Fibroblast of skin of scalp (primary cell): ENCODE measurements at places on chromosomes 4 and X.

DNA sequence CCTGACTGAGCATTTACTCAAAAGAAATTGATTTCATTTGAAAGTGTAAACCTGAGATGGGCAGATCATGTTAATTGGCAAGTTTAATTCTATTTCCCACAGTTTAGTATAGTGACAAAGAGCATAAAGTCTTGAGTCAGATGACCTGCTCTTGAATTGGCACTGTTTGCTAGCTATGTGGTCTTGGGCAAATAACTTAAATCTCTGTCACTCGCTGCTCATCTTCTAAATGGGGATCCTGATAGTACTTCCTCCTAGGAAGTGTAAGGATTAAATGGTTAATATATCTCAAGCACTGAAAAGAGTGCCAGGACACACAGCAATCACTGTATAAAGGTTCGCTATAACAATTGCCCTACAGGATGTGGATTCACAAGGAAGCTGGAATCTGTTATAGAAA lies 242.8 kb upstream of the JADE1 start:
- DNase-seq = peak; percentile 69

- no peak for DNase-seq
These were observed 35.5 kb downstream of the TBC1D9 start for GRCh38 chr4:140720387-140721304.

GRCh38 chr4:97507587-97508245 lies 635.6 kb downstream of the STPG2 start:
- no peak for DNase-seq

DNA sequence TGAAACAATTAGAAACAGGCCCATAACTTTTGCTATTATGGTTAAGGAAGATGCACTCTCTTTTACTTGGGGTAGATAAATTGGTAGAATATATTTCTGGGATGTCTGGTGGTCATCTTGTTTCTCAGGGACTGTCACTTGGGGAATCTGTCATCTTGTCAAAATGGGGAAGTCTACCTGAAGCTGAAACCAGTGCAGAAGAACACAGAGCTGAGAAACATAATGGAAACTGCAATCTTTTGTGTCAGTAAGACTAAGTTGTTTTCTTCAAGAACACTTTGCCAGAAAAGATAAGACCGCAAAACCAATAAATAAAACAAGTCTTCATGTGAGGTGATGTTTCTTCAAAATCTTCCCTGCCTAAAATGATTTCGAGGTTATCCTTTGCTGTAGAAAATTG lies 92.0 kb downstream of the NAA11 start:
- DNase-seq = no peak

- DNase-seq = no peak
These were observed 250.0 kb downstream of the GPAT3 start for GRCh38 chr4:83785891-83786290.

GRCh38 chr4:141077611-141078225 lies 55.6 kb downstream of the RNF150 start:
- peak; percentile 26 for DNase-seq

DNA sequence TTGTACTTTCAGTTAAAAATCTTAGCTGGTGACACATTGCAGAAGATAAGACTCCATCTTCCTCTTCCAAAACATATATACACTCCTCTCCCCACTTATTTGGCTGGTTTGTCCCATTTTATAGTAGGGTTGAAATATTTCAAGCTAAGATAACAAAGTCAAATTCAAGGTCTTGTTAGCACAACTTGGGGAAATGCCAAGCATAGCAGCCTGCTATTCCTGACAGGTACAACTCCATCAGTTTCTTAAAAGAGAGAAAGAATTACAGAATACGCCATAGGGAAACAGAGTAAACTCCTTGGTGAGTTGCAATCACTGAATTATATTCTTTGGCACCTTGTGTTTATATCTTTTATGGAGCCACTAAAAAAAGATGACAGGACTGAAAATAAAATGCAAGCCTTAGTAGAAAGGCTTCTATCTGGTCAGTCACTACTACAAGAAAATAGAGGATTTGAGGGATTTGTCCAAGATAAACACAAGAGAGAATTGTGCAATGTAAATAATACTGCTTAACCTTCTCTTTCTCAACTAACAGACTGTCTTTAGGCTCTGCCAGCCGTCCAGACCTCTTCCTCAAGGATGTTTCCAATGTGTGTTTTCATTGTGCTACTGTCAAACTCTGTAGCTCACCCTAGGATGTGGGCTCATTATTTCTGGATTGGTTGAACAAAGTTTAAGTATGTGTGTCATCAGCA lies 170.3 kb downstream of the VEGFC start:
- peak; percentile 34 for DNase-seq

DNA sequence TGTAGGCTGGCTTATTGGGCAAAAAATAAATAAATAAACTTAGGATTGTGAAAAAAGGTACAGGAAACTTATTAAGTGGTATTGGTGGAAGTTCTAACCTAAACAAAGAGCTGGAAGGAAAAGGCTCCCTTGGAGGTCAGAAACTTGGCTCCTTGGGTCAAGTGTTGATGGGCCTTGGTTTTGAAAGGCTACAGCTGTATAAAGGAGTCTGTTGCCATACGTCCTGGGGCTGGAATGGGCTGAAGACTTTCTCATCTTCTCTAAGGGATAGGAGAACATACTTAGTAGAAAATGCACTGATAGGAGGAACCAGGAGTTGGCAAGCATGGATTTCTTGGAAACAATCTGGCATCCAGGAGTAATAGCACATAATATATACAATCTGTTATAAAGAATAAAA lies 56.6 kb downstream of the PDLIM5 start:
- DNase-seq = no peak

DNA sequence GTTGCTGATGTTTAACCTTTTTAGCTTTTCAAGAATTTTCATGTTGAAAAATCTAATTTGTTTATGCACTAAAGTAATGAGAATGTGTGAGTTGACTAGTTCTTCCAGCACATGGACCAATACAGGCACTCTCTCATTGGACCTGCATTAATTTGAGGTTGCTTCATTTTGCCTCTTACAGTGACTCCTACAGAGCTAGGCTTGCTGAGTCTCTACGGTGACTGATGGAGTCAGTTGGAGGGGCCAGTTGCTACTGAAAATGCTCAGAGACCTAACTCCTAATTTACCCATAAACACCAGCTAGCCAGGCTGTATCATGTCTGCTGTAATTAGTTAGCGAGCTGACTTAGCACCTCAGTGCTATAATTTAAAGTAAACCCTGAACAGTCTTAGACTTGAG lies 10.9 kb downstream of the MTHFD2L start:
- no peak for DNase-seq

DNA sequence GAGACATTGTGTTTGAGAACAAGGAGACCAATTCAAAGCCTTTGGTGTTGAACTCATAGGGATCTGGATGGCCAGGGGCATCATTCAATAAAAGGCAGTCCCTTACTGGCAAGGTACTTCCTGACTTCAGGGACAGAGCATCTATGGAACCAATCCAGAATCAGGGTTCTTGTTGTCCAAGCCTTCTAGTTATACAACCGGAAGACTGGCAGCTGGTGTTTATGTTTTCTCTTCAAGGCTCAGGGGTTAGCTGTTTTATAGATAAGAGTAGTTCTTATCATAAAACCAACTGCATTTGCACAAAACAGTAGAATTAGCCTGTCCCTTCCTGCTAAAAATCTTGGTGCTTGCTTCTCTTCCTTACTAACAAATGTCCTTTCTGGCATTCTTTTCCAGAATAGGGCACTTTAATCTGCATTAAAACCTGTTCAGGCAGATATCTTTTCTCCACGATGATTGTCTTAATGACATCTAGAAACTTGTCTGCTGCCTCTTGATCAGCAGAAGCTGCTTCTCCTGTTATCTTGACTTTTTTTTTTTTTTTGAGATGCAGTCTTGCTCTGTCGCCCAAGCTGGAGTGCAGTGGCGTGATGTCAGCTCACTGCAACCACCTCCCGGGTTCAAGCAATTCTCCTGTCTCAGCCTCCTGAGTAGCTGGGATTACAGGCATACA lies 38.4 kb upstream of the ARHGEF6 start:
- DNase-seq = no peak

GRCh38 chr4:15396157-15396800 lies 31.6 kb upstream of the C1QTNF7 start:
- peak; percentile 62 for DNase-seq

- no peak for DNase-seq
These were observed 35.1 kb upstream of the BRS3 start for GRCh38 chrX:136452614-136453013.

DNA sequence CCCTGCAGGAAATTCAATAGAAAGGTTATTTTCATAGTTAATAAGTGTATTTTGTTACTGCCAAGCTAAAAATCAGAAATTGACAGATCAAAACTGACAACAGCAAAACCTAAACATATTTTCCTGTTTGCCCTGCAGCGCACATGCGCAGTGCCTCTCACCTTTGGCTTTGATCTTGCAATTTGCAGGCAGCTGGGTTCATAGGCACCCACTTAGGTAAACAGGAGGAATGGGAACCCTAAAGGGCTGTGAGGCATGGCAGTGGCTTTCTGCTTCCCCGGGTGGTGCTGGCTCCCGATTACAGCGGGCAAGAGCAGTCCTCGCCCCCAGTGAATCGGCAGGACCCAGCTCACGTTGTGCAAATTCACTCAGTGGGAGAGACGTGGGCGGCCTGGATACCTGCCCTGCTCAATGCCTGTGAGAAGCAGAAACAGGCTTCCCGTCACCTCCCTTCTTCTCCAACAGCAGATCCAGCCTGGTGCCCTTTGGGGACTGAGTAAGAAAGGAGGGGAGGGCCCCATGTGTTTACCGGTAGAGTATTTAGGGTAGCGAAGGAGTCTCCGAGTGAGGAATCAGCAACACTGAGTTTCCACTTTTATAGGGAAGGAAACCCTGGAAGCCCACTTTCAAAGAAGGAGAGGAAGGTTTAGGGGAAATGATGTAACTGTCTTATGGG lies 25.7 kb downstream of the CCKAR start:
- DNase-seq = no peak

DNA sequence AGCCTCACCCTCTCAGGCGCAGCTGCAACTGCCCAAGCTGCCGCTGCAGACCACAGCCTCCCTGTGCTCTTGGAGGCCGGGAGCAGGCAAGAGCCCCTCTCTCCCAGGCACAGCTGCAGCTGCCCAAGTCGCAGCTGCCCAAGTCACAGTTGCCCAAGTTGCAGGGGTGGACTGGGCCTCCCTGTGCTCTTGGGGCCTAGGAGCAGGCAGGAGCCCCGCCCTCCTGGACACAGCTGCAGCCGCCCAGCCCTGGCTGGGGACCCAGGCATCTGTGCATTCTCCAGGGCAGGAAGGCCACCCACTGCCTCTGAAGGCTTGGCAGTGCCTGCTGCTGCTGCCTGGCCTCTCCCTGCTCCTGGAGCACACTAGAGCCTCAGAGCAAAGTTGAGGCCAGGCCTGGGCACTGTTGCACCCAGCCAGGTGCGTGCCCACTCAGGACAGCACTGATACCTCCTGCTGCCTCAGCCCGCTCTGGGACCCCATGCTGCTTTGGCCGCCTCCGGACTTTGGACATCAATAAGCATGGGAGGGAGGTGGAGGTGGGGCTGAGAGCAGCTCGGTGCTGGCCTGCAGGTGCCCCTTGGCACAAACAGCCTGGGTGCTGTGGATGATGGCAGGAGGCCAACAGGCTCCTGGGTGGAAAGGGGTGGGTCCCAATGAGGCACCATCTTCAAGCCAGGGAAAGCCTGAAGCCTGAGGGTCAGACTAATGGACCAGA lies 247.5 kb downstream of the PDGFC start:
- DNase-seq = no peak

DNA sequence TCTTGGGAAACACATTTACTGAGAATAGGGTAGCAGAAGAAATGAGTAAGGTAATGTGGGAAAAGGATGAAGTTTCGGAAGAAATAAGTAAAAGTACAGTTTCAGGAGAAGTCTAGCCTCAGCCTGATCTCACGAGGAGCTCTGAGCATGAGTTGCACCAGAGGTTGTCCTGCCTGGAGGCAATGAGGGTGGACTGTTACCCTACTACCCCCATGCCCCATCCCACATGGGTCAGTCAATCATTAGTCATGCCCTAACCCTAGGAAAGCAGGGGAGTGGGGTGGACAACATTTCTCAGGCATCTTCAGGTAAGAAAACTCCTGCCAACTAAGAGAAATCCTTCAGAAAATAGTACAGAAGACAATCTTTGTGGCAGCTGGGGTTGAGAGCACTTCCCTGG lies 35.1 kb downstream of the HS3ST1 start:
- DNase-seq = no peak

DNA sequence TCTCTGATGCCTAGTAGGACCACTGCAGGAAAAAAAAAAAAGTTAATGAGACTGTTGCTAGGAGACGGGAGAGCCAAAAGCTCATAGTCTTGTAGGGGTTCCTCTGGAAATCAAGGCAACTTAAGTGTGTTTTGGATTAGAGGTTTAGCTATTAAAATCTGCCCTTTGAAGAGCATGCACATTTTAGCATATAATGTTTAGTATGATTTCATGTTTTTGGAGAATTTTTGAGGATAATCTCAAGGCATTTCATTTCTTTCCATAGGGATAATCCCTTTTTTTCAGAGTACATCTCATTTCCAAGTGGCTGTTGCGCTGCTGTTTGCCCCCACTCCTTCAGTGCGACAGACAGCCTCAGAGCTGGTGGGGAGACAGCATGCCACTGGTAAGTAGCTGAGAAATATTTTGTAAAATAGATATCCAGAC lies at the start of gene LINC00632:
TSS of gene LINC00632 (plus strand) at position 339 of the 426 bp plus-strand sequence.
- DNase-seq = no peak

DNA sequence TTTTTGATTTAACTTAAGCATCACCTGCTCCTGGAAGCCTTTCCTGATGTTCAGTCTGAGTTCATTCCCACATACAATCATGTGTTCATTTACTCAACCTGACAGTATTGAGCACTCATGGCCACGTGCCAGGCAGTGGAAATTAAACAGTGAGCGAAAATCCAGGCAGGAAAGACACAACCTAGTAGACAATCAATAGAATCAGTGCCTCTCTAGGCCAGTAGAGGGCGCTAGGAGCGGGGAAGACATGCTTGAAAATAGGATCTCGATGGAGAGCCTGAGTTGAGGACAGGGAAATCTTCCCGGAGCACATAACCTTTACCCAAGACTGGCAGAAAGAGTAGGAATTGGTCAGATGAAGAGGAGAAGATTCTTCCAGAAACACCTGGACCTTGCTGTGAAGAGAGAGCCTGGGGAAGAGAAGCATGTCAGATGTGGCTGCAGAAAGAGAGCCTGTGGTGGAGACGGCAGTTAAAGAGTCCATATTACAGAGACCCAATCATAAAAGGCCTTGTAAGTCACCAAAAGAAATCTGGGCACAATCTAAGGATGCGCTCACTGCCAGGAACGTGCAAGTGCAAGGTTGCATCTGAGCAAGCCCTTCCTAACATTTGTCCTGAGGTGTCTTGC lies 103.5 kb downstream of the LDB2 start:
- peak; percentile 70 for DNase-seq

- DNase-seq = no peak
These were observed 517.1 kb downstream of the PCDH7 start for GRCh38 chr4:31237233-31237632.

- DNase-seq = no peak
These were observed 1.7 kb downstream of the PDE5A start for GRCh38 chr4:119626943-119627266.

GRCh38 chrX:83845397-83845796 lies 15.5 kb upstream of the CYLC1 start:
- DNase-seq = peak; percentile 0

GRCh38 chrX:141662781-141663180 lies 35.8 kb downstream of the SPANXD start:
- DNase-seq = no peak
